ENCODE measurements at places on chromosomes 16 and 17.

DNA sequence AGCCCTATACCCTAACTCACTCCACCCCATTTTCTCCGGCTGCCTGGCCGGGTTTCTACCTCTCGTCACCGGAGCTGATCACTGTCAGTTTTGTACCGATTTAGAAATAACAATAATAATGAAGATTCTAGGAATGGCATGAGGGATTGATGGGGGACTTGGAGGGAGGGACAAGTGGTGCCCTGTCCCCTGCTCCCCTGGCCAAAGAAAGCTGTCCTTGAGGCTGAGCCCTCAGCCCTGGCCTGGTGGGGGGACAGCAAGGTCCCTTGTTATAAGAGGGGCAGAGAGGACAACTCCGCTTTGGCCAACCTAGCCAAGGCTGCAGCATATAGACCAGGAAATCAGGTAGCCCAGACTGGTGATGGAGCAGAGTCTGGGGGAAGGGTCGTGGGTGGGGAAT, 10.5 kb downstream of the GAS2L2 start:
- peaks cover 21% of the 10 kb centered on the region for H3K27me3 ChIP-seq
- H3K4me1 ChIP-seq = peaks cover 8% of the 10 kb centered on the region
- no peak overlapping the region for H3K4me3 ChIP-seq
- peak; percentile 42 for DNase-seq

GRCh38 chr17:79749156-79749815, 18.5 kb downstream of the ENPP7 start:
- H3K36me3 ChIP-seq = no peaks in the 10 kb centered on the region
- peaks cover 9% of the 10 kb centered on the region for H3K4me1 ChIP-seq
- no peak overlapping the region for H3K4me3 ChIP-seq
- peaks cover 27% of the 10 kb centered on the region for H3K27me3 ChIP-seq
- no peak overlapping the region for H3K27ac ChIP-seq

DNA sequence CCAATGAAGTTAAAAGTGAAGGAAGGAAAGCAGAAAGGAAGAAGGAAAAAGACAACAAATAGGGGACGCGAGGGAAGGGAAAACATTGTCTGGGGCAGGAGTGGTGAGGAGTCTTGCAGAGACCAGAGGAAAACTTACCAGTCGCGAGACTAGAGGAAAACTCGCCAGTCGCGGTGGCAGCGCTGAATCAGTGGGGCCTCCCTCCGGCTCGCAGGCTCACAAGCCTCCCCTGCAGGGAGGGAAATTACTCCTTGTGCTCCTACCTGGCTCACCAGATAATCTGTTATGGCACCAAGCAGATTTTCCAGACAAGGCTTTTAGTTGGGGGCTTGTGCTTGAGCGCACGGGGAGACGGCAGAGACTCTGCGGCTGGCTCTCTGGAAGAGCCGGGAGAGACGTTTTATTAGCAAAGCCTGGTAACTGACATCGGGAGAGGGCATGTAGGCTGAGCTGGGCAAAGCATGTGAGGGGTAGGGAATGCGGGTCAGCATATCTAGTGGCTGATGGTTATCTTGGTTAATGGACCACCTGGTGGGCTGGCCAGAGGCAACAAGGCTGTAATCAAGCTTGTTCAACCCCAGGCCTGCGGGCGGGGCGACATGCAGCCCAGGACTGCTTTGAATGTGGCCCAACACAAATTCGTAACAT, 37.1 kb downstream of the LCMT1 start:
- no peak overlapping the region for H3K4me3 ChIP-seq
- no peak overlapping the region for H3K27ac ChIP-seq
- H3K4me1 ChIP-seq = no peaks in the 10 kb centered on the region
- H3K27me3 ChIP-seq = no peaks in the 10 kb centered on the region
- no peak for DNase-seq

- no peak overlapping the region for H3K4me3 ChIP-seq
- no peak for DNase-seq
- H3K36me3 ChIP-seq = no peaks in the 10 kb centered on the region
- no peaks in the 10 kb centered on the region for H3K4me1 ChIP-seq
Measured at GRCh38 chr16:71520550-71520949, 5.7 kb upstream of the CHST4 start.

GRCh38 chr17:15742051-15742795, 10.1 kb downstream of the TBC1D26 start:
- DNase-seq = no peak
- H3K27me3 ChIP-seq = no peaks in the 10 kb centered on the region
- H3K27ac ChIP-seq = no peak overlapping the region
- no peak overlapping the region for H3K4me3 ChIP-seq

DNA sequence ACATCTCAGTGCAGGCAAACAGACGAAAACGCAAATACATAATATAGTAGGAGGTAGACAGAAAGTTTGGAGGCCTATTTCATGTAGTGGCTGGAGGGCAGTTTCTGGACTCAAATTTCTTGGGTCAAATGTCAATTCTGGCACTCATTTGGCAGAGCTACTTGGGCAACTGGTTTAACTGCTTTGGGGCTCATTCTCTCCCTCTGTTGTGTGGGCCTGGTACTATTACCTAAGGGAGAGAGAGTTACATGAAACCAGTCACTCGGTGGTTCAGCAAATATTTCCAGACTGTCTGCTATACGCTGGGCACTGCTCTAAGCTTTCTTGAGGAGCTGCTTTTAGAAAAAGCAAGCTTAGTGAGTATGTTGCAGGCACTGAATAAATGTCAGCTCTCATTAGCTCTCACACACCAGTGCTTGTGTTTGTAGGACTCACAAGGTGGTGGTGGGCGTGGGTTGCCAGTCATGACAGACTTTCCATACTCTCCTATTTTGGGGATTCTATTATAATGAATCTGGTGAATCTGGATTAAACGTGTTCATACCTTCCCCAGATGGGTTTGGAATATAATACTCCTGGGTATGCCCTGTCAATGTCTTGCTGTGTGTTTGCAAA, 1.8 kb upstream of the SHISA9 start:
- no peak for DNase-seq
- no peaks in the 10 kb centered on the region for H3K36me3 ChIP-seq
- no peak overlapping the region for H3K4me3 ChIP-seq

DNA sequence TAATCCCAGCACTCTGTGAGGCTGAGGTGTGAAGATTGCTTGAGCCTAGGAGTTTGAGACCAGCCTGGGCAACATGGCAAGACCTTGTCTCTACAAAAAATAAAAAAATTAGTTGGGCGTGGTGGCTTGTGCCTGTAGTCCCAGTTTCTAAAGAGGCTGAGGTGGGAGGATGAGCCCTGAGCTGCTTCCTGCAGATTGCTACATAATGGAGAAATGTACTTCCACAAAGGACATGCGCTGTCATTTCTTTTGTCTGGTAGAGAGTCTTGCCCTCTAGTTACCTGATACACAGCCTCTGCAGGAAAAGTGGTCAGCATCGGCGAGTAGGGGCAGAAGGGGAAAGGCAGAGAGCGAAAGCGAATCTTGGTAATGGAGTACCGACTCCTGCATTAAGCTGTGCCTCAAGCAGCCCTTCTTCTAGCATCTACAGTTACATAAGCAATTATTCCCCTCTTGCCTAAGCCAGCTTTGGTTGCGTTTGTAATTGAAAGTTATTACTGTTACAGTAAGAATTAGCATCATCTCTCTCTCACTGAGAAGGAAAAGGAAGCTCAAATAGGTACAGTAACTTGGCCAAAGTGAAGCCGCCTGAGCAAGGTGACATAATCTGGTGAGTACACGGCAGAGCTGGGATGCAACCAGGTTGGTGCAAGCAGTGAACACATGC, 18.5 kb upstream of the GGA2 start:
- no peak overlapping the region for H3K4me3 ChIP-seq
- H3K36me3 ChIP-seq = peaks cover 44% of the 10 kb centered on the region
- no peaks in the 10 kb centered on the region for H3K27me3 ChIP-seq
- no peak overlapping the region for H3K27ac ChIP-seq
- no peak for DNase-seq

All from sigmoid colon (tissue), 7 donors.